ENCODE measurements at places on chromosomes 5 and 9.
A peak's percentile ranks its signal among the peaks of the same experiment; 100 is the strongest.

- no peak for DNase-seq
Measured at GRCh38 chr9:126375386-126375785, 48.8 kb downstream of the MVB12B start.

DNA sequence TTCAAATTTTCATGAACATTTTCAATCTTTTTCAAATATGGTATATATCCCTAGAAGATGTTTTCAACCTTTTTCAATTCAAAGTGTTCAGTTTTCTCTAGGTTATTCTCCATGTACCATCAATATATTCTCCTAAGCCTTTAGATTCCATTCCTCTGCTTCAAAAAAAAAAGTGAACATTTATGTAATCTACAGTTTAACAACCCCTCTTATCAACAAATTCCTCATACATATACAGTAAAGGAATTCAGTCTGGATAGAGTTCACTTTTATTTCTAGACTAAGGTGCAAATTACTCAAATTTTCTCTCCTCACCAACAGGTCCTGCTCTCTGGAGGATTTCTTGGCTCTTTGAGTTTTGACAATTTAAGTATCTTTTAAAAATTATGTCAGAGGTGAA, 150.0 kb downstream of the ARL15 start:
- no peak for DNase-seq

GRCh38 chr5:88290801-88291200, 22.2 kb upstream of the TMEM161B start:
- DNase-seq, result no peak

GRCh38 chr9:126490871-126491567, 122.7 kb upstream of the LMX1B start:
- peak; percentile 33 for DNase-seq

DNA sequence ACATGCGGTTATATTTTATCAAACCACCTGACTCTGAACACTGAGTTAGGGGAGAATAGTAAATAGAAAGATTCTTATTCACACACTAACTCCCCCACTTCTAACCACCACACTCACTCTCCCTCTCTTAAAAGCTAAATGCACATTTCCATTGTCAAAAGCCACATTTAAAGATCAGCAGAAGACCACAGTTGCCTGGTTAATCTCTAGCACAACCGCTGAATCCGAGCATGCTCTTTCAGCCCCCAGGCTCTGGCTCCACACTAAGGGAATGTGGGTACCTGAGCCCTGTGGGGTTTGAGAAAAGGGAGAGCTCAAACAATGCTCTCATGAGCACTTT, 35.7 kb downstream of the PFDN1 start:
- DNase-seq, result no peak

- DNase-seq, result no peak
Measured at GRCh38 chr9:33273266-33273971, 8.6 kb downstream of the CHMP5 start.

- DNase-seq, result no peak
Measured at GRCh38 chr9:38195737-38196161, 126.7 kb upstream of the SHB start.

DNA sequence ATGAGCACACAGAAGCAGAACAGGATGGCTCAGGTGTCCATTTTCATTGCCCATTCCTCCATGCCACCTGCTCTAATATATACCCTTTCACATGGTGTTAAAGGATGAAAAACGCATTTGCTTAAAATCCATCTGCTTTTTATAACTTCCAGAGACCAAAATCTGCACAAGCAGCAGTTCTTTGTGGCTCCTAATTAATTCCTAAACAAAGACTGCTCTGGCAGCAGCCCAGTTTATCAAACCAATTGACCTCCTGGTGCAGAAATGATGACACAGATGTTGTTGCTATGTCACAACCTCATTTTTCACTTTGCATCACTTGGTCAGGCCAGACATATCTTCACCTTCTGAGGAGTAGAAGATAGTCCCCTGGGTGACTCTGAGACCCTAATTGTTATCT, 141.2 kb downstream of the ASTN2 start:
- no peak for DNase-seq

DNA sequence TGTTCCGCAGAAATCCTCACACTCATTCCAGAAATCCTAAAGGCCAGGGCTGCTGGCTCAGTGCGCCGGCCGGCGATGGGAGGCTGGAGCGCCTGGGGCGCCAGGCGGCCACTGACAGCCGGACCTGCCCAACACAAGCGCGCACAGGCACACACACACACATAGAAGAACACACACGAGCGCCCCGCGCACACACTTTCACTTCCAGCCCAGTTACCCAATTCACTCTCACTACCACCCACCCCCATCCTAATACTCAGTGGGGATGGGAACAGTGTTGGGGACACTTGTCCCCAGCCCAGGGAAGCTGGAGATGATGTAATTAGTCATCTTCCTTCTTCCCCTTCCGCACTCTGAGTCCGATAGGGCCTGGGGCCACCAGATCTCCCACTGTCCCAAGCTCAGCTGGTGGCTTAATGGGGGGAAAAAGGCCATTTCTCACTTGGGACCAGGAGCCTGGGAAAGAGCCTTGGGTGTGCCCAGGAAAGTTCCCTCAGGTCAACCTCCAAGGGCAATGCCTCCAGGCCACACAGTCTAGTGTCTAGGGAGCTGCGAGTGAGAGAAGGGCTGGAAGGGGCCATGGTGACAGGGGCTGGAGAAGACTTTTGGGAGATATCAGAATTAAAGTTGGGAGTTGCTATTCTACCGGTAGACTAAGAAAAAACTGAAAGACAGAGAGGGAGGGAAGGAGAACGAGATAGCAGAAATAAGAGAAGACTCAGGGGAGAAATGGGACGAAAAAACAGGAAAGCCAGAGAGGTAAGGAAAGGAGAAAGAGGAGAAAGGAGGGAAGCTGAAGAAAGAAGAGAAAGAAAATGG, 1.7 kb downstream of the EBF1 start:
- no peak for DNase-seq

DNA sequence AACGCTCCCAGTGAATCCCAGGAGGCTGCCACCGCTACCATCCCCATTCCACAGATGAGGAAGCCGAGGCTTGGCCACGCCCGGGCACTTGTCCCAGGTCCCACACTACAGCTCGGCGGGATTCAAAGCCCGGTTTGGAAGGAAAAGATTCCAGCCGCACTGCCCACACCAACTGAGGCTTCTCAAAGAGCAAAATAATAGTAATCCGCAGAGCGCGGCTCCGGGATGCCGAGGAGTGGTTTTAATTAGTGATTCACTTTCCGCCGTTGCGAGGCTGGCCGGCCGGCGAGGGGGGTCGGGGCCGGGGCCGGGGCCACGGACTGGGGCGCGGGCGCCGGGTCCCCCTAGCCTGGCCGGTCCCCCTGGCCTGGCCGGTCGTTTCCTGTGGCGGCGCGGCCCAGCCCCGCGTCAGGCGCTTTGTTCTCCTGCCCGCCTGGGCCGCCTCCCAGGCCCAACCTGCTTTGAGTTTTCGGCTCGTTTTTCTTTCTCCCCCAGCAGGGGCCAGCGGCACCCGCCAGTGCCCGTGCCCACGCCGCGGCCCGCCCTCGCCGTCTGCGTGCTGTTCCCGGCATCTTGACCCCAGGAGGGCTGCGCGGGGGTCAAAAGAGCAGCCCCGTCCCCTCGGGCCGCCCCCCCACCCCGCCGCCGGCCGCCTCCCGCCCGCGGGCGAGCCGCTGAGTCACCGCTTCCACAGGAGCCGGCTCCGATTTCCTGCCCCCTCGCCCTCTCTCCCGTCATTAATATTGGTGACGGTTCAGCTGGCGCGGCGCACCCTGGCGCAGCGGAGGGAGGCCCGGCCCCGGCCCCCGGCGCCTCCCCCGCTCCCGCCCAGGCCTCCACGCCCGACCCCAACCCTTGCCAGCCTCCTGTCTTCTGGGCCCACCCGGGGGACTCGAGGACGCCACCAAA, 31.2 kb downstream of the FGF18 start:
- peak; percentile 27 for DNase-seq

GRCh38 chr5:168978015-168978414, 322.9 kb downstream of the SLIT3 start:
- no peak for DNase-seq
